Activated CD4-positive, alpha-beta T cell treated with anti-CD3 and anti-CD28 coated beads, Interleukin-2, amount 50 U/mL, for 4 hours (primary cell): ENCODE measurements at places on chromosomes 6 and 20.

DNA sequence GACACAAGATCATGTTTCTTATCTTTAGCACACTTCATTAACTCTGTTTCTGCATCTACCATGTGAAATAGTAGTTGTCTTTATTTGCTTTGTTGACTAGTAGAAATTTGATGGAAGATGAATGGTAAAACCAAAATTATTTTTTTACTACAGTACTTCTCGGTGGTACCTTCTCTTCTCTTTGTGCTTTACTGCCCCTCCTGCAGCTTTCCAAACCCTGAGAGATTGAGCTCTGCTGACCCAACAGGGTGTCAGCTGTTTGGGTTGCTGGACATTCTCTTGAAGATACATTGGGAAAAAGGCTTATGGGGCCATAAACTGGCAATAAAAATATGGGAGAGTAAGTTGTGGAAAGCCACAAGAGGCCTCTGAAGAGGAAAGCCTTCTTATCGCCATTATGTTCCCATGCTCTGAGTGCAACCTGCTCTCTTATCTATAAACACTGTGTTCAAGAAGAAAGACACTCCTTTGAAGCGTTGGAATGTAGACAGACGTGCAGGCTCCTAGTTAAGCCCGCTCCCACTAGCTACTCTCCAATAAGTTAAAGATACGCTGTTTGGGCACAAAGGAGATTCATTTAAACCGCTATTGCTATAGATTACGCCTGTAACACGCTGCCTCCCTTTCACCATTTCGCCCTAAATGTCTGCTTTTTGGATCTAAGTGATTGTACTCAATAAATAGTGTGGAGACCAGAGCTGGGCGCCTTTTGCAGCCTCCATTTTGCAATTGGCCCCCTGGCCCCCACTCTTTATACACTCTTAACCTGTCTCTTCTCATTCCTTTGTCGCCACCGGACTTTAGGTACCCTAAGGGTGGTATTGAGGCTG, 60.1 kb upstream of the PRSS16 start:
- no peak for DNase-seq

DNA sequence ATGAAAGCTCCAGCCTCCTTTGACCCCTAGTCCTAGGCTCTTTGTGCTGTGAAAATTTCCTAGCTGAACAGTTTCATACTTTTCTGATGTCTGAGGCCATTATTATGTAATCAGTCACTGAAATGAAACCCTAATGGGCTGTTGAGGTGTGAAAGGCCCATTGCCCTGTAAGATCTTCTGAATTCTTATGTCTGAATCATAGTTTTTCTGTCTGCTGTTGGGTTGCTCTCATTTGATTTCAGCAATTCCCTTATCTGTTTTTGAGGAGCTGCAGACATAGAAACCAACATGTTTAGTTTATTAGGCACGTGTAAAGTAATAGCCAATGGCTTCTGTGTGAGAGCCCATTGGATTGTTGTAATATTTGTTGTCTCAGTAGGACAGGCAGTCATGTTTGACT, 118.1 kb downstream of the EYA4 start:
- DNase-seq, result no peak

DNA sequence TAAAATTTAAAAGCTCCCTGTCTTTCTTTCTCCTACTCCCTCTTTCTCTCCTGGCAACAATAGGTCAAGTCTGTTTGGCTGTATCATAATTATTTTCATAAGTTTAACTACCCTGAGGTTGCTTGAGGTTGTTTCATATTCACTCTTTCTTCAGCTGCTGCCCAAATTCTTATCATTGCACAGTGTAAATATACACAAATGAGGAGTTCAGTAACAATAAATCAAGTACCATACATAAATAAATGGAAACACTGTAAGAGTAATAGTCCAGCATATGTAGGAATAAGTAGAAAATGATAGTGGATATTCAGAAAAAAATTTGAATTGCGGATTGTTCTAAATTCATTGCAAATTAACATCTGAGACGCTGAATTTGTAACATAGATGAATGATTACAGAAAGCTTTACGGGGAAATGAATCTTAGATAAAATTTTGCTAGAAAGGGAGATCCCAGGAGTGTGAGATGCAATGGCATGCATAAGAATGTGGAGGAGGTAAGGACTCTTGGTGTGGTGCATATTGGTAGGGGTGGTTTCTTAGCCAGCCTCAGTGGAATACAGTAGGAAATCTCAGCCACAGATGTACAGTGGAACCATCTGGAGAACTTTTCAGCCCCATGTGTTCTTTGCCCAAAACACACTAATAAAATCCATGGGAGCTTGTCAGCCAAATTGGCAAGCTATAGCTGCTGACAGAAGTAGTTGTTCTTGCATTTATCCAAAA, 480.7 kb downstream of the HTR1B start:
- no peak for DNase-seq

DNA sequence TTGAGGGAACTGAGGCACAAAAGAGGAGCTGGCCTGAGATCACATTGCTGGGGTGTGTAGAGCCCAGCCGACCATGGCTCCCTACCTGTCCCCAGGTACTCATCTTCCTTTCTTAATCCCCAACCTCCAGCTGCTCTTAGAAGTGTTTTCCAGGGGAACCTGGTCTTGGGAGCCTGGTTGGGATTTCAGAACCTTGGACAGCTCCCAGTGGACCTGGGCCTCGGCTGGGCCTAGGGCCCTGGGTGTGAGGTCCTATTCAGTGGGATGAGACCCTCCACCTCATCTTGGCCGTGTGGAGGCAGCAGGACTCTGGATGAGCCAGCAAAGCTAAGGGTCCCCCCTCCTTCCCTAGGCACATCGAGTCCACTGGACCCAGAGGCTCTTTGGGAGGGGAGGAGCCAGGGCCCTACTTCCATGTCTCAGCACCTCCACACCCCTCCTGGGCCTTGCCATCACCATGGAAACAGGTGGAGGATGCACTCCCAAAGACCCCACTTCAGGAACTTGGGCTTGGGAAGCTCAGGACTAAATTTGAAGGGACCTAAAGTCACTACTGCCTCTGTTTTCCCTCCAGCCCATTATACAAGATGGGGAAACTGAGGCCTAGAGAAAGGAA, 38.5 kb downstream of the DLGAP4 start:
- DNase-seq, result no peak

DNA sequence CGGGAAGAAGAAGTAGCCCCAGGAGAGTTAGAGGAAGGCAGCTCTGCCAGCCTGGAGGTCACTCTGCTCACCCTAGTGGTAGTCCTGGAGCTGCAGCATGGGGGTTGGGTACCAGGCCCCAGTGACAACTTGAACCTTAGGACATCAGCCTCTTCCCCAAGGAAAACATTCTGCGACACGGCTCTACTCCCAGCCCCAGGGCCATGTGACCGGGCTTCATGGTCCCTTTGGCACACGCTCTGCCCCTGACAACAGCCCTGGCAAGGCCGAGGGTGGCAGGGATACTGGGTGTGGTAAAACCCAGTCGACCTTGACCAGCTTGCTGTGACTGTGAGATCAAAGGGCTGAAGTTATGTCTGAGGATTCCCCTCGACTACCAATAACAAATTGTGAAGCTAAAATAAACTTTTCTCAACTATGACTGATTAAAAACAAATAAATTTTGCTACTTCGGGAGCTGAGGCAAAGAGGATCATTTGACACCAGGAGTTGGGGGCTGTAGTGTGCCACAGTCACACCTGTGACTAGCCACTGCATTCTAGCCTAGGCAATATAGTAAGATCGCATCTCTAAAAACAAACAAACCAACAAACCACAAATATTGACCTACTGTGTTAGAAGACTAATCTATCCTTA, 24.4 kb upstream of the ARID1B start:
- no peak for DNase-seq

DNA sequence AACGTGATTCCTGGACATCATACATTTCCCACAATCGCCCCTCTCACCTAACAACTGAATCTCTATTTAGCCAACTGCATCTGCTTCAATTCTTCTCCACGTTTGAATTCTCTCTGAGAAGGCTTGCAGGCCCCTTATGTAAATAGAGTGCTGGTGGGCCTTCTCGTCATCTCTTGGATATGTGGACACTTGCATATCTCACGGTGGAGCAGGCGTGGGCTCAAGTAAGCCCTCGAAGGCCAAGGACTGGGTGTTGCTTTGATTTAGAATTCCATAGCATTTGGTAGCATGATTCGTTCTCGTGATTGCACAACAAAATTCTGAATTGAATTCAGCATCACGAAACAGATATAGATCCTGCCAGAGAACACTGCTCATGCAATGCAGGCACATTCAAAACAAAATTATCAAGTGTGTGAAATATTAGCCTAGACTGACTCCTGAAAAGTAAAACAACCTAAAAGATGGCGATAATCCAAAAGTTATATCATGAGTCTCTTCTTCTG, 613.6 kb downstream of the TFAP2A start:
- DNase-seq, result no peak

DNA sequence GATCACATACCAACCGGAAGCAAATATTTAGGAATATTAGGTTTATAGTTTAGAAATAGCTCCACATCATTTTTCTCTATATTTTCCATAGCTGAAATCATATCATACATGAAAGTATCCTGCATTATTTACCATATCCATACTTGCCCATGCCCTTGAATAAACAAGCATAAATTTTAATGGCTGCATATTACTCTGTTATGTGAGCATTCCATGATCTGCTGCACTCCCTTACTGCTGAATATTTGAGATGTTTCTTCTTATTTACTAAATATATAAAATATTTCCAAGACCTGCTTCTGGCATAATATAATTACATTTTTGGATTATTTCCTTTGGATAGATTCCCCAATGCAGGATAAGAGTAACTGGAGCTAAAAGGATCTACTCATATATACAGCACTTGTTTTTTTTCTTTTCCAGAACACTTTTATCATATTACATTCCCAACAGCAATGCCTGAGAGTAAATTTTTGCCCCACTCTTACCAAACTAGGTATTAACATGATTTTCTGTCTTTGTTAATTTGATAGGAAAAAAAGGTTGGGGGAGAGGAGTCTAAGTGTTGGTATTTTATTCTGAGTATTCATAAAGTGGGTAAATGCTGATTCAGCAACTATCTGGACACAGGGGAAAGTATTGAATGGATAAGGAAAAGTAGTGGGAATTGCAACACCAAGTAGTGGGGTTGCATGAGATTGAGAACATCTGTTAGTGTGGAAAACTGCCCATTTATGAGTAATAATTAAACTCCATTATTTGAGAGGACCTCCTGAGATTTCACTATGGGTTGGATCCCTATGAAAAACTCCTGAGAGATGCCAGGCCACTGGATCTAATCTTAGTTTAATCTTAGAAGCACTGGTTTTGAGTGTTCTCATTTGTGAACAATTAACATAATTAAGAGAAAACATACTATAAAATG, 76.0 kb downstream of the MAN1A1 start:
- DNase-seq, result no peak

DNA sequence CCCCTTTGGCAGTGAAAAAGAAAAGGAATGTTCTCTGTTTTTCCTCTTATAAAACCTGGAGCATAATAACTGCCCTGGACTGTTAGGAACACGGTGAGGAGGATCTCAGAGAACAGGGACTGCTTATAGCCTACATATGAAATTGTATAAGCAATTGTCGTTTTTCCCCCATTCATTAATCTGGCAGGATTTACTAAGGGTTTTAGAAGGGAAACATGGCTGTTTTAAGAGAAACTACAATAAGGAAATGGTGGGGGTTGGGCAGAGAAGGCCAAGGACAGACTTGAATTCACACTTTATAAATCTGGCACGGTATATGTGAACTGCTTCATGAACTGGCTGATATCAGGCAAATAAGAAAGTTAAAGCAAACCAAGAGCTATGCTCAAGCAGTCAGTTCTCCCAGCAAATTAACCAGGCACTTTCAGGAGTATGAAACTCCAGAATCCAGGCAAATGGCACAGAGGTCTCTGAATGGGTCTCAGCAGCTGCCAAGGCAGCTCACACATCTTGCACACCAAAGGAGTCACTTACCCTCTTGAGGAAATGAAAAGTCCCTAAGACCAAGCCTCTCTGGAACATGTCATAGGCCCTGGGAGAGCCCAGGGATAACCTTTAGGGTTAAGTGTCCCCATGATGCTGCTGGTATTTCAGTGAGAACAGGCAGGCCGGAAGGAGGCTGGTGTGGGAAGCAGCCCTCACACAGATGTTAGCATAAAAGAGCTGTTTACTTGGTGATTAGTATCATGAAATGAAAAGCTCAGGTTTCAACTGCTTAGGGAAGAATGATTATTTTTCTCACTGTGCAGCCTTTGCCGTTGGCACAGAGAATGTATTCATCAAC, 260.5 kb upstream of the MARCKS start:
- DNase-seq, result no peak

DNA sequence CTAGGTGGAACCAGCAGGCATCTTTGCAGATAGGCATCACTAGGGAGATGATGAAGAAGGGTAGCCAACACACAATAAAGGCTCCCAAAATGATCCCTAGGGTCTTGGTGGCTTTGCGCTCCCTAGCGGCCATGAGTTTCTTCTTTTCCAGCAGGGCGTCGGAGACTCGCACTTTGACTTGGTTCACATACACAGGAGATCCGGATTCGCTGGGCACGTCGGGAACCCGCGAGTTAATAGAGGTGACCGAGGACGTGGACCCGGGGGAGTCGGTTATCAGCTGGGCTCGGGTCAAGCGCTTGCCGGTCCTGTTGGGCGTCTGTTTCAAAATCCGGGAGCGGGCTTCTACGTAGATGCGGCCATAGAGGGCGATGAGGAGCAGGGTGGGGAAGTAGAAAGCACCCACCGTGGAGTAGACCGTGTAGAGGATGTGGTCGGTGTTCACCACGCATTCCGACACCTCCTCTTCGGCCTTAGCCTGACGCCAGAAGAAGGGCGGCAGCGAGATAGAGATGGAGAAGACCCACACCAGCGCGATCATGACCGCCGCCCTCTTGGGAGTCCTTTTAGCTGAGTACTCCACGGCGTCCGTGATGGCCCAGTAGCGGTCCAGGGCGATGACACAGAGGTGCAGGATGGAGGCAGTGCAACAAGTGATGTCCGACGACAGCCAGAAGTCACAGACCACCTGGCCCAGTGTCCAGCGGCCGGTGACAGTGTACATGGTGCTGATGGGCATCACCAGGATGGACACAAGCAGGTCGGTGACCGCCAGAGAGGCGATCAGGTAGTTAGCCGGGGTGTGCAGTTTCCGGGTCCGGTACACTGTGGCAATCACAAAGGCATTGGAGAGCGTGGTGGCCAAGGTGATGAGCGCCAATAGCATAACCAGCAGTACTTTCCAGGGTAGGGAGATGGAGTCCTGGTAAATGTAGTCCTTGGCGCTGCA, 658 bp downstream of the HTR1B start:
- DNase-seq, result no peak

GRCh38 chr6:51045548-51045947, 226.9 kb downstream of the TFAP2B start:
- DNase-seq, result no peak

DNA sequence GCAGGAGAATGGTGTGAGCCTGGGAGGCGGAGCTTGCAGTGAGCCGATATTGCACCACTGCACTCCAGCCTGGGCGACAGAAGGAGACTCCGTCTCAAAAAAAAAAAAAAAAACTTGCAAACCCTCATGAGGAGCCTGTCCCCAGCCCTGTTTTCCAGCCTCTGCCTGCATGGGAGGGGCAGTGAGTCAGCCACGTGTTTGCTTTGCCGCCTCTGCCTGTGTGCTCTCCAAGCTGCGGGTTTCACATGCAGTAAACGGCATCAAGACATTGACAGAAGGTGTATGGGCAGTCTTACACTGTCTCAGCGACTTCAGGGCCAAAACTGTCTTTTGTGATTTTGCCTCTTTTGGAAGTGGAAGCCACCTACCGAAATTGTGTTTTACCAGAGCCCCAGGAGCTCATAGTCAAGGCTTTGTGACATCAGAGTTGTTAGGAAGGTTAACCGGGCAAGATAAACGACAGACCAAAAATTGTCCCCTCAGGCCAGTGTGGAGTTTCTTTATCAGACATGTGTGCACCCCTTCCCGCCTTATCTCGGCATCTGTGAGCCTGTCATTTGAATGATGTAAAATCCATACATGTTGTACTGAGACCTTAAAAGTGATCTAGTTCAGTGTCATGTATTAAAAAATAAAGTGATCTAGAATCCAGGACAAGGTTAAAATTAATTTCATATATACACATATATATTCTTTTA, 52.9 kb downstream of the RPP40 start:
- no peak for DNase-seq
